ENCODE measurements at places on chromosomes 3 and 15. TPM values are rescaled to one million over a fixed set of nuclear protein-coding genes. Genes with fewer than 3 reads are reported as not detected.

DNA sequence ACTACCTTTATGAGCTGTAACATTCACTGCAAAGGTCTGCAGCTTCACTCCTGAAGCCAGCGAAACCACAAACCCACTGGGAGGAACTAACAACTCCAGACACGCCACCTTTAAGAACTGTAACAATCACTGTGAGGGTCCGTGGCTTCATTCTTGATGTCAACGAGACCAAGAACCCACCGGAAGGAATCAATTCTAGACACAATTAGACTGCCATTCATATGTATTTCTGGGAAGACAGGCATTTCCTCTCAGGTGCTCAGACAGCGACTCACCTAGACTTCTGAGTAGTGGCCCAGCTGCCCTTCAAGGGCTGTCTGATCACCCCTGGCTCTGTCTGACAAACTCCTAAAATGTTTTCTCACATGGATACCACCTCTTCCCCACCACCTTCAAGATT is 506.8 kb downstream of the PDCD6IP start:
- no peak overlapping the region for H3K27ac ChIP-seq
- no peaks in the 10 kb centered on the region for H3K27me3 ChIP-seq
- no peaks in the 10 kb centered on the region for H3K36me3 ChIP-seq
- H3K4me1 ChIP-seq = no peaks in the 10 kb centered on the region

- H3K4me3 ChIP-seq = no peak overlapping the region
- DNase-seq = no peak
- H3K27me3 ChIP-seq = no peaks in the 10 kb centered on the region
- H3K4me1 ChIP-seq = no peaks in the 10 kb centered on the region
- H3K36me3 ChIP-seq = no peaks in the 10 kb centered on the region
- H3K27ac ChIP-seq = no peak overlapping the region
Measured at GRCh38 chr3:32797776-32798175, 20.0 kb upstream of the TRIM71 start.

GRCh38 chr15:73687351-73687750 is 3.2 kb downstream of the CD276 start:
- H3K36me3 ChIP-seq = no peaks in the 10 kb centered on the region
- peaks cover 78% of the 10 kb centered on the region for H3K4me1 ChIP-seq
- no peaks in the 10 kb centered on the region for H3K27me3 ChIP-seq
- no peak overlapping the region for H3K4me3 ChIP-seq

DNA sequence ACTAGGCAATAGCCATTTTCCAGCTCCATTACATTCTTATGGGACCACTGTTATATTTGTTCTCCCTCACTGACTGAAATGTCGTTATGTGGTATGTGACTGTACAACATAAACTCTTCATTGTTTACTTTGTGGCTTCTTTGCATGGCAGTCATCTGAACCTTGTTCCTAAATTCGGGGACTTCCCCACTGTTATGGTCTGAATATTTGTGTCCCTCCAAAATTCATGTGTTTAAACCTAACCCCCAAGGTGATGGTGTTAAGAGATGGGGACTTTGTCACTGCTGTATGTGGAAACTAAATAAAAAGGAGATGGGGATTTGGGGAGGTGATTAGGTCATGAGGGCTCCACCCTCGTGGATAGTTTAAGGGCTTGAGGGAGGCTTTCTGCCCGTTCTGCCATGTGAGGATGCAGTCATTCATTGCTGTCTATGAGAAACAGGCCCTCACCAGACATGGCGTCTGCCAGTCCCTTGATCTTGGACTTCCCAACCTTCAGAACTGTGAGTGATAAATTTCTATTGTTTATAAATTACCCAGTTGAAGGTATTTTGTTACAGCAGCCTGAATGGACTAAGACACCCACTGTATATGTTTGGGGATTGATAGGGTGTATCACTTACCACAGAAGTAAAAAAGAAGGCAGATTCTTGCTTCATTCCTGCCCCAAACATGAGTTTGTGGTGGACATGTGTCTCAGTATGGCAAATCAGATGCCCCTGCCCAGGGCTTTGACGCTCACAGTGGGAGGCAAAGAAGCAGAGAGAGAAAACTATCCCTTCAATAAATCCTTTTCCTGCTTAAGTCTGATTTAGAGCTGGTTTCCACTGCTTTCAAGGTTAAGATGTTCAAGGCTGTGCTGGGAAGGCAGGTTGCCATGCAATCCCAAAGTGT is 138.0 kb upstream of the UBE2E1 start:
- peaks cover 39% of the 10 kb centered on the region for H3K4me1 ChIP-seq
- no peak for DNase-seq
- H3K27me3 ChIP-seq = no peaks in the 10 kb centered on the region

GRCh38 chr3:178059836-178060235 is 476.4 kb upstream of the KCNMB2 start:
- no peaks in the 10 kb centered on the region for H3K27me3 ChIP-seq
- no peaks in the 10 kb centered on the region for H3K36me3 ChIP-seq
- H3K27ac ChIP-seq = peak overlapping the region; percentile 45

The SIDT1 gene
- 44.0 TPM for total RNA-seq

- no peak for DNase-seq
- H3K4me3 ChIP-seq = no peak overlapping the region
- no peak overlapping the region for H3K27ac ChIP-seq
- H3K27me3 ChIP-seq = no peaks in the 10 kb centered on the region
- peaks cover 4% of the 10 kb centered on the region for H3K36me3 ChIP-seq
- peaks cover 25% of the 10 kb centered on the region for H3K4me1 ChIP-seq
Measured at GRCh38 chr3:182911782-182912111, 68.6 kb downstream of the DCUN1D1 start.

- no peak overlapping the region for H3K4me3 ChIP-seq
- no peak for DNase-seq
- no peaks in the 10 kb centered on the region for H3K36me3 ChIP-seq
- no peak overlapping the region for H3K27ac ChIP-seq
- H3K4me1 ChIP-seq = no peaks in the 10 kb centered on the region
- H3K27me3 ChIP-seq = no peaks in the 10 kb centered on the region
Measured at GRCh38 chr15:47384341-47384740, 333.0 kb upstream of the SEMA6D start.

GRCh38 chr15:63372753-63373152 is 8.9 kb downstream of the CA12 start:
- H3K27me3 ChIP-seq = no peaks in the 10 kb centered on the region
- no peaks in the 10 kb centered on the region for H3K36me3 ChIP-seq
- H3K4me1 ChIP-seq = peaks cover 78% of the 10 kb centered on the region

DNA sequence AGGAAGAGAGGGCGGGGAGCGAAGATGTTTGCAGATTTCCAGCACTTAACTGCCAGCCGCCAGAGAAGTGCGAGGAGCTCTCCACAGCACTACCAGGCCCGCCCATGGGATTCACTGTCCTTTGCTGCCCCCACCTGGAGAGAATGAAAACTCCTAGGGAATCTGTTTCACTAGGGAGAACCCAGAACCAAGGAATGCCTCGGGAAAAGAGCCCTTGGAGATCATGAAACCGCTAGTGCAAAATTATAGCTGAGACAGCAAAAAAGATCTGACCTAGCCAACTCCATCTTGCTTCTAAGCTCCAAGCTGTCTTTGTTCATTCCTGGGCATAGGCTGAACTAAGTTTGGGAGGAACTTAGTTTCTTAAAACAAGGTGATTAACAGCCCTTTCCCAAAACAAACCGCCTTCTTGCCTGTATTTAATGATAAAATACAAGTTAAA is 82.6 kb upstream of the GCNT3 start:
- no peaks in the 10 kb centered on the region for H3K36me3 ChIP-seq
- H3K27ac ChIP-seq = no peak overlapping the region
- no peak for DNase-seq
- H3K4me3 ChIP-seq = no peak overlapping the region
- no peaks in the 10 kb centered on the region for H3K4me1 ChIP-seq

DNA sequence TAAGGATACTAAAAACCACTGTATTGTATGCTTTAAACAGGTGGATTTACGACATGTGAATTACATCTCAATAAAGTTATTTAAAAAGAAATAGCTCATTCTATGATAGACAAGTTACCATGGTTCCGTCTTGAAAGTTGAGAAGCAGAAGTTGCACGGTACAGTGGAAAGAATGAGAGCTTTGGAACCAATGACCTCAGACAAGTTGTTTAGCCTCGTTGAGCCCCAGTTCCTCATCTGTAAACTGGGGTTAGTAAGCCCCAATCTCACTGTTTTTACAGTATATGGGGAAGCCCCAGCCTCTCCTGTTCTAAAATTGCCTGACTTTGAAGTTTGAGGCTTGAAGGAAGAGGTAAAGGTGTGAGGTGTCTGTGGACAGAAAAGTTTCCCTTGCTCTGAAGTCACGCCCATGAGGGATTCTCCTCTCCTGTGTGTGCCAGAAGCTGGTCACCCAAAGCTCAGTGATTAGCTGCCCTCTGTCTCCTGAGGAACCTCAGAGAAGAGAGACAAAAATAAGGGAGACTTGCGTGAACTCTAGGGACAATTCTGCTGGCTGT is 10.0 kb downstream of the CRYGS start:
- no peak for DNase-seq
- H3K27me3 ChIP-seq = no peaks in the 10 kb centered on the region

The CD200 gene
- total RNA-seq = 3.9 TPM

The GP5 gene
- not detected for total RNA-seq

- peaks cover 31% of the 10 kb centered on the region for H3K4me1 ChIP-seq
- no peak overlapping the region for H3K27ac ChIP-seq
- DNase-seq = no peak
- H3K4me3 ChIP-seq = no peak overlapping the region
- H3K27me3 ChIP-seq = no peaks in the 10 kb centered on the region
- H3K36me3 ChIP-seq = no peaks in the 10 kb centered on the region
Measured at GRCh38 chr15:65835447-65835846, 33.8 kb upstream of the RAB11A start.

The SERPINI2 gene
- total RNA-seq = not detected

The PLSCR2 gene
- total RNA-seq = not detected

DNA sequence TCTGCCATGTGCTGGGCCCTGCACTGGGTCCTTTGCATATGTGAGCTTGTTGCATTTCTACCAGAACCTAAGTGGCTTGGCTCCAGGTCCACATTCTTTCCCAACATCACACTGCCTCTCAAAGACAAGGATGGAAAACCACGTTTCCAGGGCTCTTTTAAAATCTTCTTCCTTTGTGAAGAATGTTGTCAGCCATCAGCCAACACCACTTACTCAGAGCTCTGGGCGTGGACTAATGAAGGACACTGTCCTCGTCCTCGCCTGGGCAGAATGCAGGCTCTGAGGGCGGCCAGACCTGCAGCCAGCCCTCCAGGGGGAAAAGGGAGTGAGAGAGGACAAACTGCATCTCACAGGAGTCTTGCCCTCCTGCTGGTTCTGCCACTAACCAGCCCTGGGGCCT is 49.7 kb downstream of the MAGEF1 start:
- H3K27ac ChIP-seq = no peak overlapping the region
- H3K27me3 ChIP-seq = no peaks in the 10 kb centered on the region
- H3K4me1 ChIP-seq = no peaks in the 10 kb centered on the region
- no peaks in the 10 kb centered on the region for H3K36me3 ChIP-seq

The PRR23A gene
- total RNA-seq = not detected

DNA sequence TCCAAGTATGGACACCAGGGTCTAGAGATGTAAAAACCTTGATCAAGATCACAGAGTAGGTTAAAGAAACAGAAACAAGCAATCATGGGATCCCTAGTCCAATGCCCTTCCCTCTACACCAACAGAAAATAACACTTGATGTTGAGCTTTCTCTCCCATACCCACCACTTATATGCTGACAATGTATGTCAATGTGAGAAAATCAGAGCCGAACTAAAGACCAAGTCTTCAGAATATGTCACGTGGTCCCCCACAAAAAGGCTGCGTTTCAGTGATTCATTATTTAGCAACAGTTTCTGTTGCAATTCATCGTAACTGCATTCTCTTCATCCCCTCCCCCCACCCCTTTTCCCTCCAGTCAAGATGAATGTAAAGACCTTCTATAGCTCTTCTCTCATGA is 278.9 kb upstream of the STT3B start:
- H3K36me3 ChIP-seq = no peaks in the 10 kb centered on the region
- no peaks in the 10 kb centered on the region for H3K4me1 ChIP-seq
- H3K27me3 ChIP-seq = no peaks in the 10 kb centered on the region
- no peak overlapping the region for H3K27ac ChIP-seq
- H3K4me3 ChIP-seq = no peak overlapping the region

- no peak for DNase-seq
- H3K4me1 ChIP-seq = peaks cover 22% of the 10 kb centered on the region
- no peak overlapping the region for H3K4me3 ChIP-seq
- no peaks in the 10 kb centered on the region for H3K27me3 ChIP-seq
Measured at GRCh38 chr3:152100491-152101132, 168.1 kb upstream of the MBNL1 start.

DNA sequence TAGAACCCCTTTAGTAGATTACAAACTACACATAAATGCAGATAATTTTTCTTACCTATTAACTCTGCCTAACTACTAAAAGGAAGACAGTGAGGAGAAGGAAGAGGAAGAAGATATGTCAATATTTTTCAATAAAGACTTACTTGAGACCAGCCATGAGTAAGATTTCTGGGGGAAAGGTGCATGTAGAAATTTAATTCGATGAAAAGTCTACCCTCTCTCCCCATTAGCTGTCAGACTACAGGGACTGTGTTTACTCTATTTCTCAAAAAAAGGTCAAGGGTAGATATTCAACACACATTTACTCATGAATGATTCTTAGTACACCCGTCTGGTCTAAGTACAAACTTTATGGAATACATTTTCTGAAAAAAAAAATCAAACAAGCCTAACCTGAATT is 6.8 kb downstream of the TSPAN3 start:
- no peak overlapping the region for H3K27ac ChIP-seq
- H3K4me3 ChIP-seq = no peak overlapping the region
- H3K4me1 ChIP-seq = peaks cover 44% of the 10 kb centered on the region
- no peaks in the 10 kb centered on the region for H3K36me3 ChIP-seq
- no peak for DNase-seq

DNA sequence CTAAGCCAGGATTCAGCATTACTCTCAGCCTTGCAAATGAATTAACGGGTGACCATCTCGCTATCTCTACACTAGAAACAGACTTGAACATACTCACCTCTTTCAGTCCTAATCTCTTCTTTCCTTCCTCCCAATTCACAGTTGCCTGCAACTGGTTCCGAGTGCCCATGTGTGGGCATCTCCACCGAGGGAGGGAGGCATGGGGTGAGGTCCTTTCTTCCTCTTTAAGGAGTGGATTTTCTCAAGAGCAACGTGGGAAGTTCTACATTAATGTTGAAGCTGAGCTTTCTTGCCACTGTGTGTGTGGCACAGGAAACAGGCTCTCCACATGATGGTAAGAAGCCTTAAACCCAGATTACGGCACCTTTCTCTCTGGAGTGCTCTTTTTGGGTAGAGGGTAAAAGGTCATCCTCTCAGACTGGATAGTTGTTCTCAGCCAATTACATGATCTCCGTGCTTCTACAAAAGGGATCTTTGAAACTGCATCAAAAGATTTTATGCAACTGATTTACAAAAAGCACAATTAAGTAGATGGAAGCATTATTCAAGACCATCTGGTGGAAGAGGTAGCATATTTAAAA is 286.8 kb upstream of the NR2F2 start:
- H3K36me3 ChIP-seq = no peaks in the 10 kb centered on the region
- no peaks in the 10 kb centered on the region for H3K4me1 ChIP-seq
- no peak overlapping the region for H3K4me3 ChIP-seq
- no peaks in the 10 kb centered on the region for H3K27me3 ChIP-seq

The C2CD4A gene
- total RNA-seq = not detected

The SLC28A2 gene
- total RNA-seq = not detected

GRCh38 chr3:119323723-119324085 is 29.5 kb downstream of the ARHGAP31 start:
- H3K4me3 ChIP-seq = peak overlapping the region; percentile 70
- no peak for DNase-seq
- H3K4me1 ChIP-seq = peaks cover 20% of the 10 kb centered on the region

- no peaks in the 10 kb centered on the region for H3K36me3 ChIP-seq
- H3K4me1 ChIP-seq = no peaks in the 10 kb centered on the region
- no peak for DNase-seq
- H3K4me3 ChIP-seq = no peak overlapping the region
Measured at GRCh38 chr3:34038131-34038530, 239.7 kb downstream of the PDCD6IP start.

- peaks cover 90% of the 10 kb centered on the region for H3K4me1 ChIP-seq
- no peaks in the 10 kb centered on the region for H3K27me3 ChIP-seq
- no peak overlapping the region for H3K4me3 ChIP-seq
- peaks cover 10% of the 10 kb centered on the region for H3K36me3 ChIP-seq
Measured at GRCh38 chr3:11556851-11557644, 86.7 kb downstream of the VGLL4 start.

The CYP1A1 gene
- 1.5 TPM for total RNA-seq

Data from vagina (tissue), 2 donors.